ENCODE measurements at places on chromosomes 11 and 22. TPM values are rescaled to one million over a fixed set of nuclear protein-coding genes. Genes with fewer than 3 reads are reported as not detected.
A peak's percentile ranks its signal among the peaks of the same experiment; 100 is the strongest.

- no peak for ATAC-seq
Observed at GRCh38 chr11:94856443-94856842, 88.3 kb downstream of the AMOTL1 start.

- no peak for ATAC-seq
Observed at GRCh38 chr11:43493431-43493830, 134.7 kb downstream of the TTC17 start.

The CD6 gene
- 254 TPM for total RNA-seq

GRCh38 chr11:47886096-47886495 is 37.9 kb upstream of the NUP160 start:
- peak; percentile 53 for ATAC-seq

DNA sequence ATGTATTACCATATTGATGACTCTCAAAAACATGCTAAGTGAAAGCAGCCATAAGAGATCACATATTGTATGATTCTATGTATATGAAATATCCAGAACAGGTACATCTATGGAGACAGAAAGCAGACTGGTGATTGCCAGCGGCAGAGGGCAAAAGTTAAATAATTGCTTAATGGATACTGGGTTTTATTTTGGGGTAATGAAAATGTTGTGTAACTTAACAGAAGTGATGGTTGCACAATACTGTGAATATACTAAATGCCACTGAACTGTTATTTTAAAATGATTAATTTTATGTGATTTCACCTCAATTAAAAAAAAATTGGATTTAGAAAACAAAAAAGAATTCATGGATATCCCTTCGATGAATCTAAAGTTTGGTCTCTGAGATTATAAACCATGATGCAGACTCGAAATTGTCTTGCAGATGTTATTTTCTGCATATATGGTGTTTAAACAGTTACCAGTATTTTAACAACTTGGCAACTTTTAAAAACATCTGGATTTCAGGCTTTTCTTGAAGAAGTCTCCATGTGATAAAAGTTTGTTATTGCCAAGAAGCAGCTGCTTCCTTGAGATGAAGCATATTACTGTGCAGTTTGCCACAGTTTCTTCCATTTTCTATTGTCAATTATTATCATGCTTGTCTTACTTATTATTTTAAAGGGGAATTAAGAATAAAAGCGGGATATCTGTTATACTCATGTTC is 38.1 kb downstream of the LARGE2 start:
- ATAC-seq: no peak

The GSTT2B gene
- 0.37 TPM for total RNA-seq

- no peak for ATAC-seq
Observed at GRCh38 chr11:107042748-107043147, 24.5 kb upstream of the GUCY1A2 start.

DNA sequence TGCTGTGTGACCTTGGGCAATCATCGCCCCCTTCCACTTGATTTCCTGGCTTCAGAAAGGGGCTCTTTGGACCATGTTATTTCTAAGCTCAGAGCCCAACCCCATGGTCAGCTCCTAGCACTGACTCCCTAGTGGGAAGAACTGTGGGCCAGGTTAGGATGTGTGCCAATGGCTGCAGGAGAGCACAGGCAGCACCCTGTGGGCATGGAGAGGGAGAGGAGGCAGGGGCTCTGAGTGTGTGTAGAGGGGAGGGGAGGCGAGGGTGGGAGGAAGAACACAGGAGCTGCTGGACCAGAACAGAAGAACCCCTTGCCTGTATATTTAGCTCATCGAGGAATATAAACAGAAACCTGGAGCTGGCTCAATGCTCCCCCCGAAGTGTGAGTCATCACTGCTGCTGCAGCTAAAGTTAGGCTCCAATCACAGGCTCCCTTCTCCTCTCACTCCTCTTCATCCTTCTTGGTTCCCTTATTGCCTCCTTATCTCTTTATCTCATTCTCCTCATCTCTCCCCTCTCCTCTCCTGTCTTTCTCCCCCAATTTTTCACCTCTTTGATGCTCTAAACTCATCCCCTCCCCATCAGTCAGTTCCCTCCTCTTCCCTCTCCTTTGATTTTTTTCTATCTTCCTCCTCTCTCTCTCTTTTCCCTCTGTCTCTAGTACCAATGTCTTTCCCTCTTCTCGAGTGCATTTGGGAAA is 14.5 kb upstream of the RPS19BP1 start:
- ATAC-seq: no peak

The MYO7A gene
- total RNA-seq: 0.95 TPM

The GLYATL1 gene
- total RNA-seq: not detected

- no peak for ATAC-seq
Observed at GRCh38 chr11:118078911-118079411, 2.1 kb downstream of the TMPRSS4 start.

DNA sequence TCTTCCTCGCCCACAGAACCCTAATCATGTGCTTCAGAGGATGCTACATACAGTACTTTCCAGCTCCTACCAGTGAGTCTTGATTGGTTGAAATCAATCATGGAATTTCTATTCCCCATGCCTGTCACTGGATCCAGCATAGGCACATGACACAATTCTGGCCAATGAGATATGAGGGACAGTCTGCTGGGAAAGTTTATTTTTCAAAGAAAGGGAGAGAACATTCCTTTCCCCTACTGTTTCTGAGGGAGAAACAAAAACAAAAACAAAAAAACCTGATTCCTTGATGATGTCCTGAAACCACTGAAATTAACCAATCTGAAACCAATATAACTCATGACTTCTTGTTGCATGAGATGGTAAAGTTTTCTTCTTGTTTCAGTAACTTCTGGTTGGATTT is 3.3 kb upstream of the RCN1 start:
- peak; percentile 28 for ATAC-seq

- no peak for ATAC-seq
Observed at GRCh38 chr11:7918141-7918540, 12.9 kb downstream of the OR10A6 start.

The CNTF gene
- 5.5 TPM for total RNA-seq

DNA sequence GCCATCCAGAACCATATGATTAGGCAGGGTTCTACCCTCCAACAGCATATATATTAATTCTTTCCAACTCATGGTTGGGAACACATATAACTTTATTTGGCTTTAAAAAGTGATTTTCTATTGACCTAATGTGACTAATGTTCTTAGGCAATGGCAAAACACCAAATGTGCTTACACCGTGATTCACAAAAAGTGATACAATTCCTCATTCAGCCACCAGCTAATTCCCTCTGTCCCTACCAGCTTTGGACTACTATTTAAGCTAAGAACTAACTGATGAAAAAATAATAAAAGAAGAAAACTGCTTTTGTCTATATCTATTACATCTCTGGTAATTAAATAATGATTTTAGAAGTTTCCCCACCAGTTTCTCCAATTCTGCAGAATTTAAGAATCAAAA is 4.7 kb downstream of the CTSC start:
- ATAC-seq: no peak

DNA sequence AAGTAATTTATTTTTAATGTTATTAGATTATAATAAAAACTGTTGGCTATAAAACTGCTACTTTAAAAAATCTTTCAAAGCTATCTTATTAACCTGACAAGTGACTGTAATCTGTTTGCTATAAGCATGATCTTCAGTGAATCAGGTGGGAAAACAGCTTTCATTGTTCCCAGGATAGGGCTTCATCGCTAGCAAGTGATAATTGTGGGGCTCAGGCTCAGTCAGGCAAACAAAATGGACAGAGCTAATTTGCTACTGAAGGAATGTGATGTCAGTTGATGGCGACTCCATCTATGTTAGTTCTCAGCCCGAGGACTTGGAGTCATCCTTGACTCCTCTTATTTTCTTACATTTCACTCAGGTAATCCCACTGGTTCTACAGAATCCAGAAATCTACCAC is 125.0 kb downstream of the RASSF10 start:
- ATAC-seq: no peak

DNA sequence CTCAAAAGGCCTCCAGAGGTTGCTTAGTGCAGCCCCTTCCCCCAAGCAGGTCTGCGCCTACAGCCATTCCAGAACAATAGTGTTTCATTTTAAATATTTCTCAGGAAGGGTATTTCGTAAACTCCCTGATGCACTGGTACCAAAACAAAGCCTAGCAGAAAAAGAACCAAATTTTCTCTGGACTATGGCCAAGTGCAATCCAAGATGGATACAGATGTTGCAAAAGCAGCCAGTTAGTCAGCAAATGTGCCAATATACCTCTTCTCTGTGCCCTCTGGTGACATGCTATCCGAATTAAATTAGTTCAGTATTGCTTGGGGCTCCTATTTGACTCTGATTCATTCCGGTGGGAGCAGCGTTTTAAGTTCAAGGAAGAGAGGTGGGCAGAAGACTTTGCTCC is 247.8 kb downstream of the NTM start:
- no peak for ATAC-seq

GRCh38 chr11:79437981-79438630 is 2.7 kb downstream of the TENM4 start:
- ATAC-seq: no peak

The CHST1 gene
- not detected for total RNA-seq

- no peak for ATAC-seq
Observed at GRCh38 chr22:19182472-19183157, 4.1 kb upstream of the SLC25A1 start.

The SMC1B gene
- total RNA-seq: 0.43 TPM

DNA sequence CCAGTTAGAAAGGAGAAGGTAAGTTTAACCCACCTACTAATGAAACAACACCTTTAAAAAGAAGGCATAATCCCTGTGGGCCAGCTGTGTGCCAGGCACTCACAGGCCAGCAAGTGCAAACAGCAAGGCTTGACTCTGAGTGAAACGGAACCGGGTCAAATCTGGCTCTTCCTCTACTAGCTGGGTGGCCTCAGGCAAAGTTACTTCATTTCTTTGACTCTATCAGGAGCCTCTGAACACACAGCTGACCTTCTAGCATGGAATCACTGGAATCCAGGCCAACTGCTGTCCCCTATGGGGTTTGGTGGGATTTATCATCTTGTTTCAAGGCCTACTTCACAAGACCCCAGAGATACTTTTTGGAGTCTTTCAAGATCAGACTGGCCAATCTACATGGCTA is 3.3 kb downstream of the RAB38 start:
- no peak for ATAC-seq

GRCh38 chr11:8008212-8008611 is 21.1 kb downstream of the EIF3F start:
- no peak for ATAC-seq

The HOATZ gene
- total RNA-seq: not detected

DNA sequence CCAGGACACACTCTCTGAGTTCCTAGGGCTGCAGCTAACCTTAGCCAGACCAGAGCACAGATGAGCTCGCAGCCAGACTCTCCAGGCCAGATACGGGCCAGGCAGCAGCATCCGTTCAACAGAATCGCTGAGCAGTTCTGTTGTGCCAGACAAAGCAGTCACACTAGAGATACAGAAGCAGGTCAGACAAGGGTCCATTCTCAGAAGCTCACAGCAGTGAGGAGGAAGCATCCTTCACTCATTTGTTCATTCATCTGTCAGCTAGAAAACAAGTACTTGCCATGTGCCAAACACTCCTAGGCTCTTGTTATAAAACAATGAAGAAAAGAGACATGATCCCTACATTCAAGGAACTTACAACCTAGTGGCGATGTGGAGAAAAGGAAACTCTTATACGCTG is 2.6 kb downstream of the LMO2 start:
- no peak for ATAC-seq

The TNNT3 gene
- total RNA-seq: 2.1 TPM

- ATAC-seq: no peak
Observed at GRCh38 chr22:20530368-20531153, 23.2 kb downstream of the MED15 start.

DNA sequence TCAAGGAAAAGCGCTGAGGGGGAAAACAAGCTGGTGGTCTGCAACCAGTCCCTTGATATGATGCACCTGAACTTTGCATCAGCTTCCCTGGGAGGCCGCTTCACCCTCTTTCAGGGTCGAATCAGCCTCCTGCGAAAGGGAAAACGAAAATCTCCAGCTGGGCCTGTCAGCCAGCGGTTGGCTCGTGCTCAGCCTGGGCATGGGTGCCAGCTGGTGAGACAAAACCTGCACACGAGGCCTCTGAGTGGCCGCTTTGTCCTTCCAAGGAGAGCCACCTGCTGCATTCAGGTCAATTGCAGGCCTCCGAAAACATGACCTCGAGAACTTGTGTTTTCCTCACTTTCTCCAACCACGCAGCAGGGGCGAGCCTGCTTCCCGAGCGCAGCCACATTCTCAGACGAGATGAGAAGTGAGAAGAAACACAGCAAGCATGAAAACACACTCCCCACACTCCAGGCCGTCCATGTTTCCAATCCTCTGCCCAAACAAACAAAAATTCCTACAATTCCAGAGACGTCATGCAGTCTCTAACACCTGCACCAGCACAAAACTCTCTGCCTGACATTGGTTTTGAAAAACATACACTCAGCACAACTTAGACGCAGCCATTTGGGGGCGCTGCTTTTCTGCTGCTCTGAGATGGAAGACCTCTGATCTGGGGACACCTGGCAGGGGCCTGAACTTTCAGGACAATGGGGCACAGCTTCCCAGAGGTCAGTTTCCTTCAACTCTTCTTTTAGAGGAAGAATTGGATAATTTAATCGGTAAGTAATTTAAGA is 77.1 kb downstream of the DHCR7 start:
- ATAC-seq: no peak

GRCh38 chr22:40603088-40603605 is 33.4 kb downstream of the MRTFA start:
- ATAC-seq: no peak

DNA sequence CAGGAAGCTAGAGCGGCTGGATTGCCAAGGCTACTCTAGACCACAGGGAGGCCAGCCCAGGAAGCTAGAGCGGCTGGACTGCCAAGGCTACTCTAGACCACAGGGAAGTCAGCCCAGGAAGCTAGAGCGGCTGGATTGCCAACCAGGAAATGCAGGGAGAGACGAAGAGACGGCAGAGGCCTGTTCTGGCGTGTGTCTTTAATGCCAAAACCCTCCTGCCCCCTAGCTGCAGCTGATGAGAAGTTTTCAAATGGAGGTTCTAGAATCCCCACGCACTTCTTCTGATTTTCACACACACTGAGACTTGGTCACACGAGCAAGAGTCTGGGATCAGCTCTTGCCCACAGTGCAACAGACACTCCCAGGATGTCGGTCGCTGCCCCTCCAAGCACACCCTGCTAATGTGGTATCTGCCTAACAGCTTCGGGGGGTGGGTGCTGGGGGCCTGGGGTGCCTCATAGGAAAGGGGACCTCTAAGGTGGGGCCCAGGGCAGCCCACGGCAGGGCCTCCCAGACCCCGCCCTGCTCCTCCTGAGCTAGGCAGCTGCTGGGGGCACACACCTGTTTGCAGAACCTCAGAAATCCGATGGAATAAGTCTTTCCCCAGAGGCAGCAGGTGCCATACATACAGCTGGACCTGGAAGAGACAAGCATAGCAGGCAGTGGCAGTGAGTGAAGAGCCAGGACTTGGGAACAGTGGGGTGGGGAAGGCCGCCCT is 28.5 kb downstream of the MAFF start:
- ATAC-seq: peak; percentile 64
